Daoy (cell line): ENCODE measurements at places on chromosomes 3 and 15.

DNA sequence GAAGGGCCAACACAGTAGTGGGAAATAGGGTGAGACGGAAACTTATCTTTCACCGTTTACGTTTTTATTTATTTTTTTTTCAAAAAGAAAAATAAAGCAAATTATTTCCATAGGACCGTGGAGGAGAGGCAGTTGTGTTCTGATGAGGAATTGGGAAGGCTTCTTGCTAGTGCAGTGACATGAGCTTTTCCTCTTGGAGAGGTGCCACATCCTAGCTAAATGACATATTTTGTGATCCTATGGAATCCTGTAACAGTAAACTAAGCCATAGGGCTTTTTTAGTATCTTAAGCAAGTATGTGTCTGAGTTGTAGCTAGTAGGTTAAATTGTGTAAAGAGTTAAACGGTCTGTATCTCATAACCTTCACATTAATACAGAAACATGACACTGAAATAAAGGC lies 609.9 kb downstream of the RBMS3 start:
- no peak for DNase-seq

DNA sequence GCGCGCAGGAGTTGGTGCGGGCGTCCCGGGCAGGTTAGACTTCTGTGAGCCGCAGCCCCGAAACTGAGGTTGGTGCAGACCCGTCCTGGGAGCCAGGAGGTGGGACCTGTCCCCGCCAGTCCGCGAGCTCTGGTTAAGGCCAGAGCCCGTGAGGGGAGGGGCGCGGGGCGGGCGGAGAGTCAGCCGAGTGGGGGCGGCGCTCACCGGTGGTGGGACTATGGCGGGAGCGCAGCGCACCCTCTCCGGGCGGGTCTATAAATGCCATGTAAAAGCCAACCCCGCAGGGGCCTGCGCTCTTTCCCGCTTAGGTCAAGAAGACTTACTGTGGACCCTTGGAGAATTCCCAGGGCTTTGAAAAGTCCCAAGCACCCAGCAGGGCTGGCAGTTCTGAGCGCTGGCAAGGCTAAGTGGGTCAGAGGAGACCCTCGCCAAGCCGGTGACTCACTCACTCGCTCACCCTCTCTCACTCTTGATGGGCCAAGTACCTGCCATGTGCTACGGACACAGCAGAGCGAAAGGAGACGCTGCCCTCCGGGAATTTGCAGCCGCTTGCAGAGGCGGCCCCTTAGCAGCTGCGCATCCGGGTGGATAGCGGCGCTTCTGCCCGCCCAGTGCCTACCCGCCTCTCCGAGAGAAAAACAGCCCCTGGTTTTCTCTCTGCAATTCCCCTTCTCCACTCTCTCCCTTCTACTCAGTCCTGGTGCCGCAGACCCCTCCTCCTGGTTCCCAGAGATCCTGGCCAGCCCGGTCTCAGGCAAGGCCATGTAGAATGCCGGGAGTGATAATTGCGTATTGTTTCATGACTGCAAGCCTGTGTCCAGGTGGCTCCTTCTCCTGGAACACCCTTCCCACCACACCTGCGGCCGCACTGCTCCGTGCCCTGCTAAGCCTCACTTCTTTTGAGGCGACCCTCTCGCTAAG lies at the start of gene ALDH1L1:
Gene ALDH1L1, minus strand, starts transcription at position 110 of the 921 bp plus-strand sequence. CDS start 19,607 bp downstream, outside the sequence.
- peak; percentile 81 for DNase-seq

DNA sequence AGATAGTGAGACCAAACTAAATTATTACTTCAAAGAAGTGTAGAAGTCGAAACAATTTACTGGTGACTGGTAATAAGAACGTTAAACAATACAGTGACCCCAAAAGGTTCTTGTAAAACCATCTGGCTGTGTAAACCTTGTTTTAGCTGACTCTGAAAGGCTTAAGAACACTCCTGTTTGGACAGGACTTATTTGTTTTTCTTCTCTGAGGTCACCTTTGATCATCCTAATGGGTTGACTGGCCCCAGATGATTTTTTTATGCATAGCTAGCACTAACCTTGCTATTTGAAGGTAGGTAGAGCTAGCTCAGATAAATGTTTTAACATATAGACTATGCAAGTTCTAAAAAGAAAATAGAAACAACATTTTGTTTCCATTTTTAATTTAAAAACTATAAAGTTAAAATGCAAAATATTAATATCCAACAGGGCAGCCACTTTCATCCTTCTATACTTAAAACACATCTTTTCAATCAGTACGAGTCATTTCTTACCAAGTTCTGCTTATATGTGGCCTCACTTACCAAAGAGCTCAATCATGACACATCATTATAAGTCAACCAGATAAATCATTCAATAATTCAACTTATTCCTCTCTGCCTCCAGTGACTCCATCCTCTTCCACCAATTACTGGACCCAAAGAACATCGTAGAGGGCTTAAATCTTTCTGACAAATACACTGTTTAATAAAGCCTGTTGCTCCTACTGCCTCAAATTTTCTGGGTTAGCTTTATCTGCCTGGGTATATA lies 158.8 kb downstream of the SSR3 start:
- DNase-seq: no peak

GRCh38 chr3:44340058-44340395 lies 1.5 kb downstream of the TCAIM start:
- DNase-seq: no peak

DNA sequence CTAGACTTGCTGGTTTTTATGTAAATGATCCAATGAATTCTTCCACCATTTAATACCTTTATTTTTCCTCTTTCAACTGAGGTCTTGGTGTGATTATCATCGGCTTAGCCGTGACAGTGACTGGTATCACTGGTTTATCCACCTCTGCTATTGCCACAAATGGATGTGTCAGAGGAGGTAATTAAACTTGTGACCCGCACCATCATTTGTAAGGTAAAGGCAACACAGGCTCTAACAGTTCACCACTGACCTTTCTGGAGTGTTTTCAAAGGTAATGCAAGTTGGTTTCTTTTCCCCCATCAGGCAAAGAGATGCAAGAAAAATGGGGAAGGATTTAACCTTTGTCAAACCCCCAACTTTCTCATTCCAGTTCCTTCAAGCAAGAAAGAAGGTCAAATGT lies 19.7 kb downstream of the SLC12A1 start:
- DNase-seq: no peak

- no peak for DNase-seq
Observed at GRCh38 chr15:62087671-62088352, 21.0 kb downstream of the C2CD4A start.

DNA sequence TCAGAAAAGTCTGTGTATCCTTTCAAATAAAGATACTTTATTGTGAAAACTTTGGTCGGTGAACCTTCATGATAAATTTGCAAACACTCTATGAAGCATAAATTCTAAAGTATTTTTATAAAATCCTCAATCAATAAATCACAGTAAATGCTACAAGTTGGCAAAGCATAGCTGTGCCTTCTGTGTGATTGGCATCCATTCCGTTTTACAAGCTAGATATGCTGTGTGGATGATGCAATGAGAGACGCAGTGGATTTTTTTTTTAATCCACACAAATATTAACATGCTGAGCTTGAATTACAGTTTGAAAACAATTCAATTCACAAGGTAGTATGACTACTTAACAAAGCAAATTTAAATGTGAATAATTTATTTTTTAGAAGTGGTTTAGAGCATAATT lies 937.2 kb downstream of the ZPLD1 start:
- DNase-seq: no peak

GRCh38 chr3:98726084-98726483 lies 37.1 kb upstream of the ST3GAL6 start:
- no peak for DNase-seq

DNA sequence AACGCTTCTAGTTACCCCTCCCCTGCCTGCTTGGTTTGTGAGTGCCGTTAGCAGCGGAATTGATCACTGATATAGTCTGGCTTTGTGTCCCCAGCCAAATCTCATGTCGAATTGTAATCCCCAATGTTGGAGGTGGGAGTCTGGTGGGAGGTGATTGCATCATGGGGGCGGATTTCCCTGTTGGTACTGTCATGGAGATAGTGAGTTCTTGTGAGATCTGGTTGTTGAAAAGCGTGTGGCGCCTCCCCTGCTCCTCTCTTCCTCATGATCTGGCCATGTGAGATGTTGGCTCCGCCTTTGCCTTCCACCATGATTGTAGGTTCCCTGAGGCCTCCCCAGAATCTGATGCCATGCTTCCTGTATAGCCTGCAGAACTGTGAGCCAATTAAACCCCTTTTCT lies 47.3 kb upstream of the PGPEP1L start:
- no peak for DNase-seq
